Right ventricle myocardium inferior (tissue), 1 donor: ENCODE measurements at places on chromosomes 12 and 14. TPM values are rescaled to one million over a fixed set of nuclear protein-coding genes. Genes with fewer than 3 reads are reported as not detected.

DNA sequence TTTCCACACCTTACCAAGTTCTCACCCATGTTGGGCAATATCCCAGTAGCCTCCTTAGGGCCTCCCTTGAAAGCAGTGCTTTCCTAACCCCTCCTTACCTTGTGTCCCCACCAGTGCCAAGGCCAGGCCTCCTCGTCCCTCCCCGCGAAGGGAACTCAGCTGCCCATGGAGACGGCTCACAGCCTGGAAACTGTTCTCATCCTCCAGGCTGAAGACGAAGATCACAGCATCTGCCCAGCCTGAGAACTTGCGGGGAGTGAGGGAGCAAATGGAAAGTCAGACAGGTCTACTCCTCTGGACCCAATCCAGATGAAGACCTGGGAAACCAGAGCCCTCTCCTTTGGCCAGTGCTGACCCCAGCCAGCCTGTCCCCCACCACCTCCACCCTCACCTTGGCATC is 4.6 kb downstream of the AGAP2 start:
- no peak for DNase-seq

- DNase-seq, result no peak
These were observed 436 bp downstream of the VPS33A start for GRCh38 chr12:122265886-122266229.

Gene CLEC1B
- total RNA-seq, result not detected

Gene ITGB7
- total RNA-seq, result 0.76 TPM

Gene KLRF1
- 0.24 TPM for total RNA-seq

Gene RPAP3
- total RNA-seq, result 24.4 TPM

Gene PTPN21
- total RNA-seq, result 30.8 TPM
